ENCODE measurements at places on chromosomes 16 and 17. TPM values are rescaled to one million over a fixed set of nuclear protein-coding genes. Genes with fewer than 3 reads are reported as not detected.

DNA sequence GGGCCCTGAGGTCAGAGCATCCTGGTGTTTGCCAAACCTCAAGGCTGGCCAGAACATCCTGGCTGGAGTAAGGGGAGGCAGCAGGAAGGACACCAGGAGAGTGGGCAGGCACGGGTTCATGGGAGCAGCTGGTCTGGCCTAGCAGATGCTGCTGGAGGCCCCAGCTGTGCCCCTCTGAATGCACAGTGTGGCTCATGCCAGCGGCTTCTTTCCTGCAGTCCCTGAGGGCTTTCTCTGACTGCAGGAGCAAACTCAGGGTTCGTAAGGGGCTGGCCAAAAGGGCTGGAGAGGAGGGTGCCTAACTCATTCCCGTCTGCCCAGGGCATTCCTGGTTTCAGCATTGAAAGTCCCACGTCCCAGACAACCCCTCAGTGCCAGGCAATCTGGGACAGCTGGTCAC lies 78.7 kb downstream of the ZDHHC7 start:
- no peak for DNase-seq

GRCh38 chr17:46770818-46771560 lies 47.5 kb downstream of the WNT3 start:
- DNase-seq, result no peak

DNA sequence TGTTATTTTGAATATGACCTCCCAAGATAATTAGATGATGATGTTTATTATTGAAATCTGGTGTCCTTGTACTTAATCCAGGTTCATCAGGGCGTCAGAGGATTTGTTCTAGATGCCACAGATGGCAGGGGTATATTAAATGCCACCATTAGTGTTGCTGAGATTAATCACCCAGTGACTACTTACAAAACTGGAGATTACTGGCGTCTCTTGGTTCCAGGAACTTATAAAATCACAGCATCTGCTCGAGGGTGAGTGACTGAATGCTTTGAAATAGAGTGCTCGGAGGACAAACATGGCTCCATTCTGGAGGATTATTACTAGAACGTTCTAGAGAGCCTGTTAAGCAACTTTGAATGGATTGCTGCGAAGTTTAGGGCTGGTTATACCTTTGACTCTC lies 33.5 kb upstream of the GOSR1 start:
- no peak for DNase-seq

DNA sequence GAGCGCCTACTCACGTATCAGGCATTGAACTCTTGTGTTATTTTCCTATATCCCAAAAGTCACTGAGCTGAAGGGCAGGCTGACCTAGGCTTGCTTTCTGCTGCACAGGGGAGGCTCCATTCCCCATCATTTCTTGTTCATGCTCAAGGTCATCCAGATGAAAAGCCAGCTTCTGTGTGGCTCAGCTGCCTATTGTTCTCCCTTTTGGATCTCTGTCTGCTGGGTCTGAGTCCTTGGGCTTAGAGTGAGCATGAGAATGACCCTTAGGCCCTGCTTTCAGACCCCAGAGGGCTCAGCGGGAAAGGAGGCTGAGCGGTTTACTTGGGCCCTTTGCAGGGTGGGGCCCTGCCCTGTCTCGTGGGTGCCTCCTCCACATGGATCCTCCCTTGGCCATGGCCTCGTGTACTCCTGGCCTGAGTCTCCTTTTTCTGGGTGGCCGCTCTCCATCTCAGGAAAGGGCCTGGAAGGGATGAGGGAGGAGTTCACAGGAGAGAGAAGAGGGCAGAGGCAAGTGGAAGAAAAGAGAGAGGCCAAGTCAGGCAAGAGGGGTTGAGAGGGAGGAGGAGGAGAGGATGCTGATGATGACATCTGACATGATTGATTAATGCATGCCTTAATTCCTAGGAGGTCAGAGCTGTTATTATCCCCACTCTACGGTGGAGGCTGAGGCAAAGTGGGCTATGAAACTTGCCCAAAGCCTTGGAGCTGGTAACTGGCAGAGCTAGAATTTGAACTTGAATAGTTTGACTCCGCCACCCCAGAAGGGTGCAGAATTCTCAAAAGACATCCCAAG lies 19.8 kb upstream of the MAP3K14 start:
- DNase-seq, result no peak

GRCh38 chr17:79925242-79925957 lies 86.2 kb upstream of the CBX4 start:
- no peak for DNase-seq

DNA sequence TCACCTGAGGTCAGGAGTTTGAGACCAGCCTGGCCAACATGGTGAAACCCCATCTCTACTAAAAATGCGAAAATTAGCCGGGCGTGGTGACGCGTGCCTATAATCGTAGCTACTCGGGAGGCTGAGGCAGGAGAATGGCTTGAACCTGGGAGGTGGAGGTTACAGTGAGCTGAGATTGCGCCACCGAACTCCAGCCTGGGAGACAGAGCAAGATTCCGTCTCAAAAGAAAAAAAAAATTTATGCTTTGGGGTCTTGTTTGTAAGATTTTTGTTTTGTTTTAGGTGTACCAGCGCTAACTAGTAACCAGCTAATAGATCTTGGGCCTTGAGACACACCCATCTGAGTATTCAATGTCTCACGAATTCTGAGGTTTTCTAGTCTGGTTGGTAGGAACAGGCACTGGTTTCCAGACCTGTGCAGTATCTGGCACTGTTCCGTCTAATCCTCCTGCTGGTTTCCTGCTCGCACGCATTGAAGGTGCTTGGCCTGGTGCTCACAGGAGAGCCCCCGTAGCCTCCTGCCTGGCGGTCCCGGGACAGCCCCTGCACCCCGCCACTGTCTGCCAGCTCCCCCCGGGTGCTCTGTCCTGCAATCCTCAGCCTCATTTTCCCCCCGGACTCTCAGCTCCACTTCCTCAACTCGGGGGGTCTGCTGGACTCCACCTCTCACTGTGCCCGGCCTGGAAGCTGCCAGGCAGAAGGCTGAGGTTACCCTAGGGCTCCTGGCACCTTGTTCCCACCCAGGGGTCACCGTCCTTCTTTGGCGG lies 10.6 kb upstream of the DUS1L start:
- no peak for DNase-seq

- DNase-seq, result no peak
These were observed 132.4 kb upstream of the GSE1 start for GRCh38 chr16:85480727-85481101.

GRCh38 chr16:11161974-11162373 lies 94.0 kb downstream of the SOCS1 start:
- DNase-seq, result no peak

GRCh38 chr17:42002792-42003301 lies 14.4 kb downstream of the DNAJC7 start:
- DNase-seq, result no peak

- no peak for DNase-seq
These were observed 37.2 kb downstream of the ABR start for GRCh38 chr17:1142561-1142971.

DNA sequence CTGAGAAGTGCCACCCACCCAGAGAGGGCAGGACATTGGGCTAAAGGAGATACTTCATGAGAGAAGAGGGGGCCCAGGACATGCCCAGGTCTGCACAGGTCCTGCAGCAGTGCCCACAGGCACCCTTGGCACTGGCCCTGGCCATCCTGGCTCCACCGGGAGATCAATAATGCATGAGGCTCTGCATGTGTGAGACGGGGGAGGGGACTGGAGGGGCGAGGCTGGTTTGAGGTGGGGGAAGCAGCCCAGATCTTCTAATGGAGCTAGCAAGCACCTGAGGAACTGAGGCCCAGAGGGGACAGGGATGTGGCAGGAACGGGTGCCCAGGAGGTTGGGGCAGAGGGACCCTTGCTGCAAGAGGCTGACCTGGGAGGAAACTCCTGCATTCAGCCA lies 567 bp downstream of the OSBPL7 start:
- no peak for DNase-seq

DNA sequence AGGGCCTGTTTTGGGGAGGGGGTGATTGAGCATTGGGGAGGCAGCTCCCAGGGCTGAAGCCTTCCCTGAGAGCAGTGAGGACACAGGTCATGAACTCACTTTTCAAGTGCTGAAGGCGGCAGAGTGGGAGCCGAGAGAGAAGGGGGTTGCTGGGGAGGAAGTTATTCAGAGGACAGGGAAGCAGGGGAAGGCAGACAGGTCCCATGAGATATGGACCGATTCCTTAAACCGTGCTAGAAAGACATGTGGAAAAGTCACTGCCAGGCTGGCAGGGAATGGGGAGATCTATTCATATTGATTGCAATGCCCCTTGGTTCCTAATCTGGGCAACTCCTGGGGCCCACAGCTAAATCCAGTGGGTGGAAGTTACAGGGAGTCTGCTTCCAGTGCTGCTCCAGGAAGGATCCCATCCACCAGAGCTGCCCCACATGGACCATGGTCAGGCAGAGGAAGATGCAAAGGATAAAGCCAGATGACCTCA lies 1.1 kb downstream of the CCL4 start:
- DNase-seq, result no peak

DNA sequence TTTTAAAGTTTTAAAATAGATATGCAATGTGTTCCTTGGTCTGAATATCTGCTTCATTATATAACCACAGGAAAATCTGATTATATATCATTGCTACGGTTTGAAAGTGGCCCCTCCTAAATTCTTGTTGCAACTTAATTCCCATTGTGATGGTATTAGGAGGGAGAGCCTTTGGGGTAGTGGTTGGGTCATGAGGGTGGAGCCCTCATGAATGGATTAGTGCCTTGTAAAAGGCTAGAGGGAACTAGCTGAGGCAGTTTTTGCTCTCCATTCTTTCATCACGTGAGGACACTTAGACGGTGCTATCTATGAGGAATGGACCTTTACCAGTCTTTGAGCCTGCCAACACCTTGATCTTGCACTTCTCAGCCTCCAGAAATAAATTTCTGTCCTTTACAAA lies 7.6 kb downstream of the ABCA6 start:
- DNase-seq, result no peak

DNA sequence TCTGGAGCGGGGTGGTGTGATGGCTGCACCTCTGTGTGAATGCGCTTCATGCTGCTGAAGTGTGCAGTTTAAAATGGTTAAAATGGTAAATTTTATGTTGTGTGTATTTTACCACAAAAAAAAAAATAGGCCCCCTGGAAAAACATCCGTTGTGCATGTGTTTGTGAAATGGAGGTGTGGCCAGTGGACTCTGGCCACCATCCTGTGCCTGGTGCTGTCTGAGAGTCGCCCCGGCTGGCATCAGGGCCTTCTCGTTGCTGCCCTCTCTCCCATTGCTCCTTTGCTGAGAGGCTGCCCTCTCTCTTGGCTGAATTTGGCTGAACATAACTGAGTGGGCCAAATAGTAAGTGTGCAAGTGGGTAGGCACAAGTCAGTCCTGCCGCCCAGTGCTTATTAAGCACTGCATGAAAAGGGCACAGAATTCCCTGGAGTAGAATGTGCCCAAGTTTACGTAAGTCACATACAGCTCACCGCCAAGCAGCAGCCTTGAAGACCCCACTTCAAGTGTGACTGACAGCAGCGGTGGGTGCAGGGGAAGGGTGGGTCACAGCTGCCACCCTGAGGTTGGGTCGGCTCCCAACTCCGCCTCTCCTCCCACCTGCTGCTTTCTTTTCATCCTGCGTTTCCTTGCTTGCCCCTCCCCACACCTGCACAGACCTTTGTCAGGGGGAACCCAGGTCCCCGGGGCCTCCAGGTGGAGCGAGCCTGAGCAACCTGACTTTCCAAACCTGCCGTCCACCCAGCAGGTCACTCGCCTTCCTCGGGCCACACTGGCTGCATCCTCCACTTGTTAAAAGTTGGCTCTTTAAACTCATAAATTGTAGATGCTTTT lies 46.8 kb downstream of the FOXK2 start:
- DNase-seq, result no peak

DNA sequence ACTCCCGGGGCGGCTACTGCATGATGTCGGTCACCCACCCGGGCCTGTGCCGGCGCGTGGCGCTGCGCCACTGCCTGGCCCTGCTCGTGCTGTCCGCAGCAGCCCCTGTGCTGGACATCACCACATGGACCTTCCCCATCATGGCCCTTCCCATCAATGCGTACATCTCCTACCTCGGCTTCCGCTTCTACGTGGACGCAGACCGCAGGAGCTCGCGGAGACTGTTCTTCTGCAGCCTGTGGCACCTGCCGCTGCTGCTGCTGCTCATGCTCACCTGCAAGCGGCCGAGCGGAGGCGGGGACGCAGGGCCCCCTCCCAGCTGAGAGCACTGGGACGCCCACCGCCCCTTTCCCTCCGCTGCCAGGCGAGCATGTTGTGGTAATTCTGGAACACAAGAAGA lies 29.8 kb downstream of the CDRT15 start:
- no peak for DNase-seq

BICDL2 gene
- 6.9 TPM for total RNA-seq

SGSM2 gene
- 49.4 TPM for total RNA-seq

SERPINF2 gene
- 1.2 TPM for total RNA-seq

KRT39 gene
- total RNA-seq, result not detected

GRIN2C gene
- not detected for total RNA-seq

EPN3 gene
- total RNA-seq, result 0.84 TPM

CD300E gene
- total RNA-seq, result not detected

CACNG5 gene
- not detected for total RNA-seq

TEX19 gene
- total RNA-seq, result not detected

TEX14 gene
- total RNA-seq, result 0.07 TPM

BIRC5 gene
- 8.6 TPM for total RNA-seq
